ENCODE measurements at places on chromosomes 4 and X.

GRCh38 chr4:100754751-100755150 lies 236.9 kb upstream of the EMCN start:
- DNase-seq, result no peak

- no peak for DNase-seq
Measured at GRCh38 chrX:41779030-41779564, 55.1 kb downstream of the GPR82 start.

DNA sequence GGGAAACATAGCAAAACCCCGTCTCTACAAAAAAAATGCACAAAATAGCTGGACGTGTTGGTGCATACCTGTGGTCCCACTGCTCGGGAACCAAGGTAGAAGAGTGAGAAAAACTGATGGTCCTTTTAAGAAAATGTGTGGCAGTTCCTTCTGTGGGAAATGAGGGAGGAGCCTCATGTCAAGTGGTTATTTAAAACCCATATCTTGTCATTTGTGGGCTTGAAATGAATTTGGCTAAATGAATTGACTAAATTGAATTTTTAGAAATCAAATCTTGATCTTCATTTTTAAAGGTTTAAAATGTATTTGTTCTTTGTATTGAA lies 16.2 kb upstream of the LAMP2 start:
- no peak for DNase-seq

DNA sequence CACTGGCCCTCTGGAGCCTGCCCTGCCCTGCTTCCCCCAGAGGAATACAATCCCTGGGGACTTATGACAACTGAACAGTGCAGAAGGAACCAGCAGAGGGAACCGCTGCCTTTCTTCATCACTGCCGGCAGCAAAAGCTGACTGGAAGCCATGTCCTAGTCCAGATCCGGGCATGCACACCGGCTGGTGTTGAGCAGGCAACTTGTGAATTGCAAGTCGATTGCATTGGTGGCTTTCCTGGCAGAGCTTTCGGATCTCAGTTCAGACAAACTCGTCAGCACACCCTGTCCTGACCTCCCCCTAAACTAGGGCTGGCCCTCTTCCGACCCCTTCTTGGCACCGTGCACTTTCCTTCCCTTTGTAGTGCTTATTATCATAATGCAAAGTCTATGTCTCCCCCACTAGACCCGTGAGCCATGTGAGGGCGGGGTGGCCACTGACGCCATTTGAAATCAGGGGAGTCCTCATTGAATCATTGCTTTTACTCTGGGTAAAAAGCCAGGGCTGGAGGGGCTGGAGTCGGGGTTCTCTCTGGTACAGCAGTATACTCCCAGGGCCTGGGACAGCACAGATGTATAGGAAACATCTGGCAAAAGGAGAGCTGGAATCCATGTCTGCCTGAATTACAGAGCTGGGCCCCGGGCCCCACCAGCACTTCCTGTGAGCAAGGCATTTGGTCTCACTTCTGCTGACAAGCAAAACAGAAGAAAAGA lies 1.8 kb downstream of the ARHGAP4 start:
- DNase-seq, result no peak

- DNase-seq, result no peak
Measured at GRCh38 chr4:16992566-16993225, 94.3 kb upstream of the LDB2 start.

DNA sequence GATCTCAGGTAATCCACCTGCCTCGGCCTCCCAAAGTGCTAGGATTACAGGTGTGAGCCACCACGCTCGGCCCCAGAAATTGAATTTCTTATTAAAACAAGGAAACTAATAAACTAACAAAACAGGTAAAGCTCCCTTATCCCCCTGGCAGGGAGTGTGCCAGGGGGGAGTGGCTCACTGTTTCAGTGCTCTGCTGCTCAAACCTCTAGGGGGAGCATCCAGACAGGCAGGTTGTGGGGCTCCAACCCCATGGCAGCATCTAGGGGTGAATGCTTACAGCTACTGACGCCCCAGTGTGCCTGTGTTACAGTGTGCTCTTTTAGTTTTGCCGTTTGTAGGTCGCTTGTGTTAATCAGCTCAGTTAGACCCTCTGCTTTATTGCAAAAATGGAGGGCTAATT lies 605.0 kb downstream of the GABRG1 start:
- DNase-seq, result no peak

DNA sequence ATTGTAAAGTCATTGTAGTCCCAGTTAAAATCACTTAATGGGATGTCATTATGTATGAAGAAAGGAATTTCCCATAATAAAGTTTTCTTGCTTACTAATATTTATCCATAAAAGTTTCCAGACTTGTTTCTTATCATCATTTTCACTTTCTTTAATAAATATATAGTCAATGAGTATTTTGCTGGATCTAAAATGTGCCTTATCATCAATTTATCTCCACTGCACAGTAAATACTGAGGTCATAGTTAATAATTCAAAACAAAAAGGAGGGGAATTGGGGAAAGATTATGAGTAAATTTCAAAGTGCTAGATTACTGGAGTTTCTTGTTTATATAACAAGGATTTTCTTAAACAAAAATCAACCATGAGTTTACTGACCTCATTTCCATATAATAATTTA lies 279.5 kb upstream of the DKK2 start:
- DNase-seq, result no peak

- DNase-seq, result no peak
Measured at GRCh38 chr4:34464196-34464595, 1780.1 kb downstream of the ARAP2 start.

All from breast epithelium (tissue), 4 donors.